ENCODE measurements at places on chromosomes 7 and 10.

DNA sequence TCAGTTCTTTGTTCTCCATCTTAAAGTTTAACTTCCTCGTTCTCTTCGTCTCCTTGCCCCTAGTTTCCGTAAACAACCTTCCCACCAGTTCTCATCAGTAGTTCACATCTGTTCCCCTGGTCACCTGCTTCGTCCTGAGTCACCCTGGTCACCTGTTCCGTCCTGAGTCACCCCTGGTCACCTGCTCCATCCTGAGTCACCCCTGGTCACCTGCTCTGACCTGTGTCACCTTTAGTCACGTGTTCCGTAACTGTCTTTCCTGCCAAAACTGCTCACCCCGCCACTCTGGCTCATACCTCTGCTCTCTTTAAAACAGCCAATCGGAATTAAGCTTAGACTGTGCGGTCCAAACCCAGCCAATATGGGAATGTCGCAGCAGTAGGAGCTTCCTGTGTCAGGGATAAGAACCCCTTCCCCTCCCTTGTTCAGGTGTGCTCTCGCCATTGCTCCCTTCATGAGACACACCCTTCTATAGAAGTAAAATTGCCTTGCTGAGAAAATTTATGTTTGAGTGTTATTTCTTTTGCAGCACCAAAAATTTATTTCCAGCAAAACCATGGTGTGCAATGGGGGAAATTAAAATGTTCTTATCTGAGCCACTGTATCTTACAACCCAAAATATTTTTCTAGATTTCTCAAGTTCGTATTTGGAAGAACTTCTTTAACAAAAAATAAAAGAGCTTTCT is 112.2 kb downstream of the VIM start:
- no peak for DNase-seq

GRCh38 chr7:64890761-64891362 is 12.2 kb upstream of the ZNF273 start:
- DNase-seq = no peak

GRCh38 chr7:149790146-149790548 is 16.8 kb upstream of the ZNF467 start:
- peak; percentile 49 for DNase-seq

DNA sequence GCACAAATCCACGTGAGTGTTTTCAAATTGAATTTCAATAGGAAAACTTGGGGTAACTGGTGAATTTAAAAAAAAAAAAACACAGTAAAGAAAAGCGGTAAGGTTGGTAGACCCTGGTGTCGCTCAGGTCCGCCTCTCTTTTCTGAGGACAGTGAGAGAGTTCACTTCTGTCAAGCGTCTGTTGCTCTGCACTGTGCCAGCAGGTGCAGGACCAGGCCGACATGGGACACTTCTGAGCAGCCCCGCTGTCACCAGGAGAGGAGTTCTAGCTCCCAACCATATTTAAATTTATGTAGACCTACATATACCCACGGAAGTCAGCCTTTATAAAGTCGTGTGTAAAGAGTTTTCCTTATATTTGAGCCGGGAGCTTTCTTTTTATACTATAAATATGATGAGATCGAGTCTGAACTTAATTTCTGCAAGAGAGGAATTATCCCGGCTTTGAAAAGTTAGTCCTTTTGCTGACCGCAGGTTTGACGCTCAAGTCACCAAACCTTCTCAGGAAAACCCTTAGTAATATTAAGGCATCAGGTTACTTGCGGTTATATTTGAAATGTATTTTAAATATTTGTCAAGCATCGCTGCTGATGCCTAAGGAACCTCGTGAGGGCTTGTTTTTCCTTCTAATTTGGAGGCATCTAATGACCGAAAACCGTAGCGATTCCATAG is 531 bp downstream of the IKZF1 start:
- DNase-seq = no peak

DNA sequence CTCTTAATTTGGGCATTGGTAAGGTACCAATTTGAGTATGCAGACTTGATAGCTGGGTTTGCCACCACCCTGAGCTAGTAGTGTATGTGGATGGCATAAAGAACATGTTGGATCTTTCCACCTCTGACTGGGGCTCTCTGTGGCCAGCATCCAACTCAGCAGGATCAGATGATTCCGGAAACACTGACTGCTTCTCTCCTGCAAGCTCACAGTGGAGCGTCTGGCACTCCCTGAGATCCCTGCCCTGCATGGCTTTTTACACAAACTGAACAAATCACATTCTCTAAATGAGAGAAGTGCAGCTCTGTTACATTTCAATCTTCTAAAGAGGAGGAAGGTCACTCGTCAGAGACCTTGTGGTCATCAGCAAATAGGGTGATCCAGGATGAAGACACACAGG is 1057.5 kb downstream of the NRG3 start:
- DNase-seq = no peak

GRCh38 chr10:99470327-99470726 is 39.9 kb upstream of the GOT1 start:
- DNase-seq = no peak

GRCh38 chr7:64892116-64892515 is 11.0 kb upstream of the ZNF273 start:
- no peak for DNase-seq

DNA sequence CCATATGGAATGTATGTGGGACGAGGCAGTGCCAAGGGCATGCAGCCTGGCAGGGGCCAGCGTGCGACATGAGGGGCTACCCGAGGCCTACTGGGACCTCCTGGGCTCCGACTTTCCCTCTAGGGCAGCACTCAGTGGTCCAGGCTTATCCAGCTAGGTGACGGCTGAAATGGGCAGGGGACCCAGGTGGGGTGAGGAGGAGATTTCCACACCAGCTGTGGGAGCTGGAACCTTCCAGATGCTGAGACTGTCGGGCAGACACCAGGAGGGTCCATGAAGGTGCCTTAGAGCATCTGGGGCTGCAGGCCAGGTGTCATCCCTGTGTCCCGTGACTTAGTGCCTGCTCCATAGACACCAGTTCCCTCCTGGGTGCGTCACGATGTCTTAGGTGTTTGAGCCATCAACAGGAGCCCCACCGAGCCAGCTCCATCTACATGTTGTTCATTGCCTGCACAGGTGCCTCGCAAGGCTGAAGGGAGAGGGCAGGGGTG is 13.4 kb downstream of the ZNF316 start:
- no peak for DNase-seq

GRCh38 chr7:81577642-81578340 is 192.1 kb downstream of the HGF start:
- DNase-seq = no peak

DNA sequence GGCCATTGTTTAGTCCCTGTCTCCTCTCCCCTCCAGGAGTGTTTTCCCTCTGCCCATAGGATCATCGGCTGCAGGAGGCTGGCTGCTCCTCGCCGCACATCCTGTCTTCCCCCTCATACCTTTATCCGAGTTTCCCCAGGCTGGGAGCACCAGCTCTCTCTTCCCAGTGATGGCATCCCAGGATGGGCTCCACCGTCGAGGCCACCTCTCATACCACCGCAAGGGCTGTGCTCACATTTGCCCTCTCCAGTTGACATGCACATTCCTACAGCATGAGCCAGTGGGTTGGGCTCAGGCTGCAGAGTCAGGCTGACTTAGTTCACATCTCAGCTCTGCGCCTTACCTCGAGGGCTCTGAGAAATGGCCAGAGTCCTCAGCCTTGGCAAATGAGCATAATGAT is 12.1 kb downstream of the HKDC1 start:
- no peak for DNase-seq

GRCh38 chr7:142637240-142637639 is 112.0 kb upstream of the PRSS1 start:
- no peak for DNase-seq

DNA sequence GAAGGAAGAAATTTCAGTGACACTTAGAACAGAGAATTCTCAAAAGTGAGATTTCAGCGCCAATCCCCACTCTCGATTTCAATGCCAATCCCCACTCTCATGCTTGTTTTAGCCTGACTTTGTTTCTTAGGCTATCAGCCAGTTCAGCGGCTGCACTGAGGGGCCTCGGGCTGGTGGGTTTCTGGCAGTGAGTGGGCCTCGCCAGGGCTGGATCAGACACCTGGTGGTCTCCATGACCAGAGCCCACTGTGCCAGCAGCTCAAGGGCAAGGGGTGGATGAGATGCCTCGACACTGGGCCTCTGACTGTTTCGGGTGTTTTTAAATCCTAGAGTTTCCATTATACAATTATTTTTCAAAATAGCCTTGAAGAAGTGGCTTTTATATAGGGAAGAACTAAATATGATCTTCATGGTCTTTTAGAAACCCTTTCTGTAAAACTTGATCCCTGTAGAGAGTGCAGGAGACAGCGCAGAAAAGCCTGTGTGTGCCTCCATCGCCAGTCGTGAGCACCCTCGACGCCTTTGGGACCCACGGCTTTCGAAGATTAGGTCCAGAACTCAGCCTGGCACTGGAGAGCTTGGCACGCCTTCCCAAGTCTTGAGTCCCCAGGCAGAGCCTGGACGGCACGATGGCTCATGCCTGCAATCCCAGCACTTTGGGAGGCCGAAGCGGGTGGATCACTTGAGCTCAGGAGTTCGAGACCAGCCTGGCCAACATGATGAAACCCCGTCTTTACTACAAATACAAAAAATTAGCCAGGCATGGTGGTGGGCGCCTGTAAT is 76.2 kb downstream of the INPP5A start:
- DNase-seq = no peak
